ENCODE measurements at places on chromosomes 3 and 15. TPM values are rescaled to one million over a fixed set of nuclear protein-coding genes. Genes with fewer than 3 reads are reported as not detected.

LRRC15 gene
- 0.22 TPM for total RNA-seq

HACL1 gene
- 23.0 TPM for total RNA-seq

CHRD gene
- 0.29 TPM for total RNA-seq

ZNF654 gene
- total RNA-seq: 10.1 TPM
